ENCODE measurements at places on chromosomes 1 and 21.

GRCh38 chr1:69567652-69568420 is at the start of gene LRRC7:
TSS of gene LRRC7 (plus strand) at chr1:69567922. CDS start at chr1:69568640, 718 bp downstream.
- DNase-seq = no peak

- DNase-seq = no peak
Observed at GRCh38 chr21:36909901-36910561, 56.4 kb downstream of the HLCS start.

GRCh38 chr1:219801156-219801820 is 127.1 kb downstream of the SLC30A10 start:
- no peak for DNase-seq

GRCh38 chr1:234661317-234661928 is 51.4 kb upstream of the IRF2BP2 start:
- no peak for DNase-seq

- DNase-seq = no peak
Observed at GRCh38 chr1:192941722-192942411, 117.3 kb downstream of the UCHL5 start.

- DNase-seq = no peak
Observed at GRCh38 chr21:31275901-31276300, 68.2 kb downstream of the TIAM1 start.
